ENCODE measurements at places on chromosomes 12 and 14. TPM values are rescaled to one million over a fixed set of nuclear protein-coding genes. Genes with fewer than 3 reads are reported as not detected.
A peak's percentile ranks its signal among the peaks of the same experiment; 100 is the strongest.

Gene CARMIL3
- total RNA-seq: 1.7 TPM

Gene RASAL1
- 0.10 TPM for total RNA-seq

Gene SLC10A1
- total RNA-seq: not detected

Gene ANO2
- not detected for total RNA-seq

Gene SIX6
- not detected for total RNA-seq

Gene HRK
- 1.1 TPM for total RNA-seq

Gene HOXC12
- not detected for total RNA-seq

Gene VRK1
- 52.2 TPM for total RNA-seq

Gene EIF2S1
- 49.4 TPM for total RNA-seq

Gene SDR9C7
- not detected for total RNA-seq

Gene TSPAN19
- not detected for total RNA-seq

Gene SELPLG
- total RNA-seq: 54.3 TPM

Gene SMOC1
- not detected for total RNA-seq

Gene PRKD1
- not detected for total RNA-seq

- no peak for DNase-seq
Observed at GRCh38 chr12:9980126-9980525, 8.9 kb downstream of the CLEC12A start.

DNA sequence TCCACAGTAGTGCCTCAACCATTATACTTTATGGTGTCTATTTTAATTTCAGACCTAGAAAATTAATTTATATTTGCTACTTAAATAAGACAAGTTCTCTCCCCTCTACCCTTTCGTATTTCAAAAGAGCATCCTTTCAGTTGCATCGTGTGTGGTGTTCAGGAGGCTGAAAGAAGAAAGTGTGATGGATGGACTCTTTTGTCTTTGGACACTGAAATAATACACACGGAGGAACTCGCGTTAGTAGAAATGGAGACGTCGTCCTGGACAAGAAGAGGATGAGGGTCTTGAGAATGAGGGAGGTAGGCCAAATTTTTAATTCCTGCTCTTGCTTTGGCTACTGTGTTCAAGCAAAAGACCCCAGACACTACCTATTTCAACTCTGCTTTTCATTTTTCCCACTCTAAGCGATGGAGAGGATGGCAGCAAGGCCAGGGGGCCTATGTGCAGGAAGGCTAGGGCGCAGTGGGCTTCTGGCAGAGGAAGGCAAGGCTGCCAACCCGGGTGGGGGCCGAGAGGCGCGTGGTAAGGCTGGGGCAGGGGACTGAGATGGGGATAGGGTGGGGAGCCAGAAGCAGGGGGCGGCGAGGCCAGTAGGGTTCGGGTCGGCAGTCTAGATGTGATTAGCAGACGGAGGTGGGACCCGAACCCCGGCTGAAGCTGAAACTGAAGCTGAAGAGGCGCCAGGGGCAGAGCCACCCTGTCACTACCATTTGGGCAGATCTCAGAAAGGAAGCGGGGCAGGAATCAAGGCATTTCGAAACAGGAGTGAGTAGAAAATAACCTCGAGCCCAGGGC is 722 bp downstream of the TMED8 start:
- DNase-seq: no peak

- DNase-seq: no peak
Observed at GRCh38 chr12:51028813-51029150, 2.6 kb upstream of the SLC11A2 start.

GRCh38 chr12:559906-560455 is 100.2 kb downstream of the B4GALNT3 start:
- DNase-seq: no peak

- DNase-seq: no peak
Observed at GRCh38 chr14:100074431-100075100, 9.3 kb downstream of the EVL start.

GRCh38 chr14:73142216-73142615 is 5.9 kb downstream of the PSEN1 start:
- DNase-seq: no peak

- DNase-seq: no peak
Observed at GRCh38 chr12:104220931-104221330, 5.4 kb downstream of the TXNRD1 start.

GRCh38 chr12:43004908-43005307 is 415.4 kb upstream of the PRICKLE1 start:
- DNase-seq: no peak

- DNase-seq: no peak
Observed at GRCh38 chr12:89160716-89161123, 191.6 kb downstream of the DUSP6 start.

GRCh38 chr12:68450947-68451260 is 118.7 kb upstream of the MDM1 start:
- no peak for DNase-seq

DNA sequence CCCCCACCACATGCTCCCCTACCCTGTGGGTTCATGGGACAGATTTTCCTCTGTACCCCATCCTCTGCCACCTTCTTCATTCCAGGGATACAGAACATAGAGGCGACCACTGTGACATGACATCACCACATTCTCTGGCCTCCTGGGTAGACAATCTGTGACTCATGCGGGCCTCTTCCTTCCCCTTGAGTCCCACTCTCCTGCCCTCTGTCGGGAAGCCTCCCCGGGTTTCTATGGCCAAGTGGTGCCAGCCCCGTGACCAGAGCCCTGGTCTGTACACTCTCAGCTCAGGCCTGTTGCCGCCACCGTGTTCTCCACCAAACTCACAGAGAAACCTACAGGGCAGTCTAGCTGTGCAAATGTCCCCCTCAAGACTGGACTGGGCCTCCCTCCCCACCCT is 8.0 kb downstream of the CLMN start:
- DNase-seq: no peak

DNA sequence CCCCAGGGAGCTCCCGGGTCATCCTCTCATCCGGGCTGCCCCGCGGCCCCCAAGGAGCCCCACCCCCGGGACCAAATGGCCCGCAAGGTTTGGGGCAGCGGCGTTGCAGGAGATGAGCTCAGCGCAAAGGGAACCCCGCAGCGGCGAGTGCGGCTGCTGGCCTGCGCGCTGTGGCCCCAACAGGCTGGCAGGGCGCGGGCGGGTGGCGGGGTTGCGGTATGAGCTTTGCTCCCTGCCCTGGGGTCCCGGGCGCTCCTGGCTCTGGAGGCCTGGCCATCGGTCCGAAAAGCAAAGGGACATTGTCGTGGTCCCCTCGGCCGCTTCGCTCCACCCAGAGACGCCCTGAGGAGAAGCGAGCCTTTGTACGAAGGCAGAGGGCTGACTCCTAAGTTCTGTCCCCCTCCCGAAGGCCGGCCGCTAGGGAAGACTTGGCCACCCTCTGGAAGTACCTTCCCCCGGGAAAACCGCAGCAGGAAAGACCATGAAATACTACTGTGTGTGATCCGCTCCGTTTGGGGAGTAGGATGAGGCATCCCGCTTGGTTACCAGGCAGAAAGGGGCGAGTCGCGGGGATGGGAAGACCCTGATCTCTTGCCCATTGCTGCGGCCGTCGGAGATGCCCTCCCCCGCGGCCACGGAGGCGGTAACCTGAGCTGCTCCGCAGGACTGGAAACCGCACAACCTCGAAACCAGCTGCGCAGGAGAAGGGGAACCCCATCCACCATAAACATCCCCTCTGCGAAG is 620 bp upstream of the NID2 start:
- no peak for DNase-seq

DNA sequence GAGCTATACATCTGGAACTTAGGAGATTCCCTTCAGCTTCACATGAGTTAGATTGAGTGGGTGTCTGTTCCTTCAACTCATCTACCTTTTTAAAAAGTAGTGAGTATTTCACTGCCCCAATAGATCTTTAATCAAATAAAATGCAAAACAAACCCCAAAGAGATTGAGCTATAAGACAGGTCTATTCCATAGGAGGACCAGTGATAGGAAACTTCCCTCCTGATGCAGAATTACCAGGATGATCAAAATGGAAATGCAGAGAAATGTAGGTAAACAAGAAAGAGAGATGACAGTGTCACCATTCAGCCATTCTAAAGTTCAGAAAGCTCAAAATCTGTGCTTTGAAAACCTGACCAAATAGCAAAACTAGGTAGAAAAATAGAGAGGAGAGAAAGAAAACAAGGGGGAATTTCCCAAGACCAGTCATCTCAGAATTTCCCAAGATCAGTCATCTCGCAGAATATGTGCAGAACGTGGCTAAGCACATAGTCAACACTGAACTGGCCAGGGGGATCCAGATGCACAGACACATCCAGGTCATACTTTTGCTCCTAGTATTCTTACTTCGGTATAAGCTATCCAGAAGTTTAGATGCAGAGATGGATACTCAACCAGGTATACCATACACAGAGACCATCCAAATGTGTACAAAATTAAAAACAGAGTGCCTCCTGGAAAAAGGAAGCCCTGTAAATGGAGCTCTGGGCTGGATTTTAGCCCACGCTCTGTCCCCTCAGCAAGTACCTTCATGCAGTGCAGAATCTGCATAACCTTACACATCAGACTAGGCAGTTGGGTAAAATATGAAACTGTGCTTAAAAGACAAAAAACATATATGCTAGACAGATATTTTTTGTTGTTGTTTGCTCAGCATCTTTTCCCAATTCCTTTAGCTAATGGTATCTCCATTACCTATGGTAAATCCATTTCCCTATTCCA is 27.4 kb downstream of the SLC41A2 start:
- DNase-seq: no peak

DNA sequence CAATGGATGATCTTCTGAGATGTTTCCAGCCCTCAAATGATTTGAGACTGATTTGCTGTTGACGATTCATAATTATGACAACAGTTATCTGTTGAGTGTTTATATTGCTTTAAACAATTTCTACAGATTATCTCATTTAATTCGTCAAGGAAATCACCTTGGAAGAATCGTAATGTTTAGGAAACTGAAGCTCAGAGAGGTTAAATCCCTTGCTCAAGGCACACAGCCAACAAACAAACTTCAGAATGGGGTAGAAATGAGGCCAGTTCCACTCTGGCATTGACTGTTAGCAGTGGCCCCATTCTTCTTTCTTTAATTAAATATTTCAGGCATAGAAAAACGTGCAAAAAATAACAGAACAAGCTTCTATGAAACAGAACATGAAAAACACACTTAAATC is 4.0 kb upstream of the WSCD2 start:
- DNase-seq: no peak

GRCh38 chr14:101761881-101762529 is 496 bp downstream of the PPP2R5C start:
- peak; percentile 50 for DNase-seq

GRCh38 chr12:114993165-114993564 is 309.2 kb upstream of the TBX3 start:
- DNase-seq: no peak

GRCh38 chr12:105332925-105333324 is 2.4 kb downstream of the C12orf75 start:
- no peak for DNase-seq

GRCh38 chr12:9065607-9065856 is 50.2 kb downstream of the A2M start:
- no peak for DNase-seq

GRCh38 chr12:50062728-50063460 is 5.5 kb downstream of the ASIC1 start:
- DNase-seq: no peak

DNA sequence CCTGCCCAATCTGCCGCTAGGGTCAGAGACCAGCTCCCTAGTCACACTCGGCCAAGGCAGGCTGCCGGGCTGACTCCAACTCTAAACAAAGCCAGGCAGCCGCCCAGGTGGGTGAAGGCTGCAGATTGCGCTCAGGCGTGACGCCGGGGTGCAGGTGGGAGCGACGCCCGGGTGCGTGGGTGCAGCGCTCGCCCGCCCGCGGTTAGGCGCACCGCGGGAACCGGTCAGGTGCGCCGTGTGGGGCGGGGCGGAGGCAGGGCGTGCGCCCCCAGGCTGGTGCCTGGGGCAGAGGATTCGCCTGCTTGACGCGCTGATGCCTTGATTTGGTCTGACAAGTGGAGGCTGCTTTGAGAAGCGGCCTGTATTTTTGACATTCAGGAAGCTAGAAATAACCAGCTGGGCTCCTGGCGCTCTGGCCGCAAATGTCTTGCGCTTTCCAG is 126.7 kb upstream of the HIF1A start:
- DNase-seq: peak; percentile 73

- DNase-seq: no peak
Observed at GRCh38 chr12:81963636-81964035, 204.5 kb upstream of the PPFIA2 start.

- DNase-seq: no peak
Observed at GRCh38 chr12:89151536-89151935, 200.8 kb downstream of the DUSP6 start.

GRCh38 chr14:99287269-99287942 is 15.4 kb upstream of the BCL11B start:
- DNase-seq: no peak

DNA sequence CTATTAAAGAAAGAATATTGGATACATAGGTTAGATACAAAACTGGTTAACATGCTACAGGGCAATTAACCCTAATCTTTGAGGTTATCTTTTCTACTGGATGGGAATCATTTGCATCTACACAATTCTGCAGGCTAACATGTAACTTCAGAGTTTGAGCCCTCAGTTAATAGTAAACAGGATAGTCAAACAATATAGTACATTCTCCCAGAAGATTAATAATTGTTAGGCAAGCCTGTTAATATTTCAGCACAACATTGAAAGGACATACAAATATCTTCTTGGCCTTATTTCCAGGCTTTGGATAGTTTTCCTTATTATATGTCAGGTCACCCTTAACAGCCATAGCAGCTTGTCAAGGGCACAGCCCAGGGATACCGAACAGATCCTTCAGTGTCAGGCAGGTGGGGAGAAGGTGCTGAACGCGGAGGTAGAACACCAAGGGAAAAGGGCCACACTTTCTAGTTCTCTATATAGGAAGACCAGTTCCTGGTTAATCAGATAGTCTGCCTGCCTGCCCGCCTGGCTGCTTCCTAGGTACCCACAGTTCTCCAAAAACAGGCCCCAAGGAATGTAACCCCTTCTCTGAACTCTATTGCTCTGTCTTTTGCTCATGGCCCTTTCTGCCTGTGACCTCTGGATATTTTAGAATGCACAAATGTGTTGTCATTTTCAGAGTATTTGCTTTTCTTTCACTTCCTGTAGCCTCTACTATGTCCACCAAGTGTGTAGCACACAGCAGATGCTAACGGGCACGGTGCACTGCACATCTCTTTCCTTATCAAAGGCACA is 256.0 kb downstream of the PCNX1 start:
- no peak for DNase-seq

GRCh38 chr12:80712866-80713265 is 3.8 kb upstream of the MYF5 start:
- DNase-seq: no peak

GRCh38 chr12:124842073-124842749 is 21.5 kb downstream of the SCARB1 start:
- no peak for DNase-seq

GRCh38 chr14:54425537-54426274 is 15.5 kb downstream of the CNIH1 start:
- DNase-seq: no peak
